ENCODE measurements at places on chromosomes 7 and 10.

- DNase-seq: no peak
Measured at GRCh38 chr10:34358729-34359434, 456.2 kb downstream of the PARD3 start.

- DNase-seq: no peak
Measured at GRCh38 chr7:31049005-31049765, 2.9 kb upstream of the ADCYAP1R1 start.

DNA sequence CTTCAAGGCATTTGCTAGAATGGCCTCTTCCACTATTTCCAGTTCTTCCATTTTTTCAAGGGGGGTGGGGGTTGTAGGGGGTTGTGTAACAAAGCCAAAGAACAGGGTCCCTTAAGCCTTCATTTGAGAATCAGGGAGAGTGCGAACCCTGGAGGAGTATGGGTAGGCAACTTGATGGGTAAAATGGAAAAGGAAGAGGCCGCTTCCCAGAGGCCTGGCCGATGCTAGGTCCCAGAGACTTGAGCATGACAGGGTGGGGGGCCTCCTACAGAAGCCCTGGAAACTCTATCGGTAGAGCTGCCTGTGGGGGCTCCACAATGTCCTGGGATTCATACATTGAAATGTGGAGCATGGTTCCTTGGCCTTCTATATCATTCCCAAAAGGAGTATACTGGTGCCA is 9.1 kb upstream of the HOXA13 start:
- no peak for DNase-seq

- DNase-seq: no peak
Measured at GRCh38 chr10:127146661-127147060, 49.7 kb downstream of the INSYN2A start.

- DNase-seq: no peak
Measured at GRCh38 chr10:28130267-28130666, 131.4 kb upstream of the ODAD2 start.

DNA sequence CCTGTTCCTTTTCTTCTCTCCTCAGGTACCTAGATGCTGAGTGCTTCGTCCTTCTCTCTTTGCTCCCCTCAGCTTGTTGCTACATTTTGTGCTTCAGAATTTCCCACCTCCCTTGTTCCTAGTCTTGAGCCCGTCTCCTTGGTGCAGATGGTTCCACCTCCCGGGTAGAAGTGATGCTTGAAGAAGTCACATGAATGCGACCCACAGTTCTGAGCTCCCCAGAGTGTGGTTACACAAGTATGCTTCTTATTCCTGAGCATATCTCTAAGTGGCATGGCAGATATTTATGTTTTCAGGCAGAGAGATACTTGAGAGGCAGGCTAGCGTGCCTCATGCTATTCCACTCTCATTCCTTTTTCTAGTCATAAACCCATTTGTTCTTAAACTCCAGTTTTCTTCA is 34.0 kb downstream of the INPP5F start:
- DNase-seq: no peak

DNA sequence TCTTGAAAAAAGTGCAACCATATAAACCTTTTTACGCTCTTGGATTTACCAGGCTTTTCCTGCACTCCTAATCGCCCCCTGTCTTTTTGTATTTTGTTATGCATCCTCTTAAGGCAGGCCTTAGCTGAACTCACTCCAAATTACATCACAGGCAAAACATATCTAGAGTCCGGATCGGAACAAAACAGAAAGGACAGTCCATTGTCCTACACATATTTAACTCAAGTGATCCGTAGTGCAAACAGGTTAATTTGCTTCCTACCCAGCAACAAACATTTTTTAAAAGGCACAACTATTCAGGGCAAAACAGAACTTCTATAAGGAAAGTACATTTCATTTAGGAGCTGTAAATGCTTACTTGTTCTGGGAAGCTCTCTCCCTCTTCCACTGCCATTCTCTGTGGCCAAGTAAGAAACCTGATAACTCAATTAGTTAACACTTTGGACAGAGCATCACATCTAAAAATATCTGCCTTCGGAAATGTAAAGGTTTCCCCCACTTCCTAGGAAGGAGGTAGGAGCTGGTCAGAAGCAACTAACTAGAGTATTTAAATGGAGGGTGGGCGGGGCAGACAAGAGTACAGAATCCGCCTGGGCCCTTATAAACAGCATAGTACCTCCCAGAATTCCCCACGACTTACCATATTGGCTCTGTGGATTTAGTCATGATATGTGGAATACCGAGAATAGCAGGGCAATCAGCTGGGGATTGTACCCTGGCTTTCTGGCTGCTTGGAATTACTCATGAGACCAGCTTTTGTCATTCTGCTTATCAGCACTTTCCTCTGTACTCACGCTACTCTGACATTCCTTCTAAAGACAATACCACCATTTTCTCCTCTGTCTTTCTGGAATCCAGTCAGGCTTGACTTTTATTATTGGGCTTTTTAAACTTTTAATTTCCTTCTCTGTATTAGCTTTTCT is 89.5 kb downstream of the ANK3 start:
- DNase-seq: no peak

DNA sequence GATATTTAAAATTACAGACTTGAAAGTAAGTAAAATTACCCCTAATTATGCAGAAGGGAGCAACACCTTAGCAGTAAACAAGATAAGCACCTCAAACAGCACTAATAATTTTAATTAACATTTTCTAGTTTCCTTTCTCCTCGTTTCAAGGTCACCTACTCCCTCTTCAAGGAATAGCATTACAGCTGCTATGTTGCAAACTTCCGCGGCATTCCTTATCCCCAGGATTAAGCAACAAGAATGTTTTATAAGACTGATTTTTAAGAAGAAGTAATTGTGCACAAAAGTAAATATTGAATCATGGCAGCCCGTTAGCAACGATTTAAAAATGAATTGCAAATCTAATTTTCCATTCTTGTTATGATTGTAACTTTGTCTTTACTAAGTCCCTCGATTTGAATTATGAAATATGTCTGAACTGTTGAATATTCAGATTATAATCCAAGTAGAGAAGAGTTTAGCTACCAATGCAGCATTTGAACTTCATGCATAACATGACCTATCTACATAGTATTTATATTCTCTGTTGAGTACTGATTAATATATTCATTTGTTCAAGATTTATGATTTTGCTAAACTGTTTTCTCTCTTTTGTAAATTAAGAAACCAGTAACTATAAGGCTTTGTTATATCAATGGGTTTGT is 593.5 kb upstream of the MGMT start:
- no peak for DNase-seq

- DNase-seq: no peak
Measured at GRCh38 chr10:10942441-10942840, 75.2 kb upstream of the CELF2 start.

DNA sequence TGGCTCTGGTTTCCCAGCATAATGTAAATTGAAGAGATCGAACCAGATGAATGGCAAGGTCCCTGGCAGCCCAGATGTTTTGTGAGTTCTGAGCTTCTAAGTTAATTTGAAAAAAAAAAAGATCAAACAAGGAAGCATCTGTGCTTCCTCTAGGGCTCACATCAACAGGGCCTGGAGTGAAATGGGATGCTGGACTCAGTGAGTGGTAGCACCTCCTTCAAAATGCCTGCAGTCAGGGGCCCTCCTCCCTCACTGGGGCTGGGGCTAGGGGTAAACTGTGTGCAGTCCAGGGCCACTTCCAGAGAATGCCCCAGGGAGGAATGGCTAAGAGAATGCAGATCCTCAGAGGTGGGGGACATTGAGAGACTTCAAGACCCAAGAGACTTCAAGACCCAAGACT is 6.0 kb upstream of the CUEDC2 start:
- no peak for DNase-seq

DNA sequence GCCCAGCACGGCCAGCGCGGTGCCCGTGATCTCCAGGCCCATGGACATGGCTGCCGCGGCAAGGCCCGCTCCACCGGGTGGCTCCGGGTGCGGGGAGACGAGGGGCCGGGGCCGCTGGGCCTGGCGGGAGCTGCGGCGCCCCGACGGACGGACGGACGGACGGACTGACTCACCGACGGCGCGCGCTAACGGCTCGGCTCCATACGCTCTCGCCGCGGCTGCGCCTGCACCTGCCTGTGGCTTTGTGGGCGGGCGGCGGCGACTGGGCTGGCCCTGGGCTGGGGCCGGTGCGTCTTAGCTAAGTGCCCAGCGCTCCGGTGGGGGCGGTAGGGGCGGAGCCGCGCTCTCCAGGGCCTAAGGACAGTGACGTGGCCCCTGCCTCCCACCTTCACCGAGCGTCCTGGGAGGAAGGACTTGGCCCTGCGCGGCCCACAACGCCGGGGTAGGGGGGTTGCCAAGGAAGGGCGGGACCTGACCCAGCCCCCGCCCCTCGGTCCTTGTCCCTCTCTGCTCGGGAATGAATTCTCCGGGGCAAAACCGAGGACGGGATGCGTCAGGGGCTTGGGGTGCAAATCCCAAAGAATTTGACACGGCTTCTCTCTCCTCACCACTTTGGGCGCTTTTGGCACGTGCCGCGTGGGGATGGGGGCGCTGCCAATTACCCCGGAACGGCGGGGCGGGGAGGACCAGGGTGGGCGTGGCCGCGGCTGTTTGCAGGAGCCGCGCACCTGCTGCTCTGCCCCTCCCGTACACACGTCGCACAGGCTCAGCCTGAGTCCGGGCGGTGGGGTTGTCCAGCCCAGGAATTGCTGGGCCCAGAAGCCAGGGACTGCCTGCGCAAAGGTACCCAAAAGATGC is at the start of gene CLDN3:
TSS of gene CLDN3 (minus strand) at position 269 of the 858 bp plus-strand sequence. CDS start at position 48, 221 bp downstream.
- no peak for DNase-seq

- DNase-seq: no peak
Measured at GRCh38 chr7:23135755-23136154, 30.2 kb downstream of the KLHL7 start.

DNA sequence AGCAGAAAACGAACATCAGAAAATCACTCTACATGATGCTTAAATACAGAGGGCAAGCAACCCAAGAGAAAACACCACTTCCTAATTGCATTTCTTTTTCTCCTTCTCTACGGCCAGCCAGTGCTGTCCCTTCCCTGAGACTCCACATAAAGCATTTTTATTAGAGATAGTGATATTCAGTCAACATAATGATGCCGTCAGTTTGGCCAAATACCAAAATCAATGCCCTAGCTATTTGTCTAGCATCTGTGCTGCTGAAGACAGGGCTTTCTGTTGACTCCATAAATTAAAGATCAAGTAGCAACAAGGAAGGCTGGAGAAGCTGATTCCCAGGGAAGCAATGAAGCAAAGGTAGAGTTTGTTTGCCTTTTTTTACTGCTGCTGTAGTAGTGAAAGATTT is 1024.9 kb downstream of the REEP3 start:
- no peak for DNase-seq

GRCh38 chr10:106672517-106673175 is 491.9 kb downstream of the SORCS1 start:
- no peak for DNase-seq

- DNase-seq: peak; percentile 84
Measured at GRCh38 chr7:77538281-77539212, 1.5 kb downstream of the PTPN12 start.

GRCh38 chr7:4076701-4077294 is 605.3 kb upstream of the FOXK1 start:
- no peak for DNase-seq

DNA sequence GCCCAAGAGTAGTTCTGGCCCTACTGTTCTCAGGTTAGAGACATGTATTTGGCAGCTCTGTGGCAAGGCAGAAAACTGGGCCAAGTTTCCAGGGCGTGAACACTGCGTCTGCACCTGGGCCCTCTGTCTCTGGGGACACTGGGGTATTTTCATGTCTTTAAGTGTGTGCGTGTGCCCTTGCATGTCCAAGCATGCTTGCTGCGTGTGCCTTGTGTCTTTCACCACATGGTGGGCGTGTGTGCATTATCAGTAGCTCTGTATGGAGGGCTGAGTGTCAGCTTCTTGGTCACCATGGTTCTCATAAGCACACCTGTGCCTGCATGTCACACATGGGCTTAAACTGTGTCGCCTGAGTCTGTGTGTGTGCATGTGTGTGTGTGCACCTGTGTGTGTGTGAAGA is 69.3 kb downstream of the HIPK2 start:
- DNase-seq: no peak

- peak; percentile 10 for DNase-seq
Measured at GRCh38 chr10:27558612-27559020, 54.5 kb downstream of the RAB18 start.

DNA sequence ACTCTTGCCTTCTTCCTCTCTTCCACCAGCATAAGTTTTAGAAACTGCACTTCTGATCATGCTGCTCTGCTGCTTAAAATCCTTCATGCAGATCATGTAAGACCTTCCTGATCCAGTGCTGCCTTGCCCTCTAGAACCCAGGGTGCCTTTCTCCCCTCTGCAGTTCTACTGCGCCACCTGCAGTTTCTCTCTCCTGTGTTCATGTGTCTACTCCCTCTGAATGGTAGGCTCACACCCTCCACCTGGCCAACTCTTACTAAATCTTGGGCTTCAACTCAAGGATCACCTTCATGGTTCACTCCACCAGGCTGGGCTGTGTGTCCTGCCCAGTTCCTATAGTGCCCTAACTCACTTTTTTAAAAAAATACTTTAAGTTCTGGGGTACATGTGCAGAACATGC is 174.6 kb upstream of the ITGB1 start:
- DNase-seq: no peak

DNA sequence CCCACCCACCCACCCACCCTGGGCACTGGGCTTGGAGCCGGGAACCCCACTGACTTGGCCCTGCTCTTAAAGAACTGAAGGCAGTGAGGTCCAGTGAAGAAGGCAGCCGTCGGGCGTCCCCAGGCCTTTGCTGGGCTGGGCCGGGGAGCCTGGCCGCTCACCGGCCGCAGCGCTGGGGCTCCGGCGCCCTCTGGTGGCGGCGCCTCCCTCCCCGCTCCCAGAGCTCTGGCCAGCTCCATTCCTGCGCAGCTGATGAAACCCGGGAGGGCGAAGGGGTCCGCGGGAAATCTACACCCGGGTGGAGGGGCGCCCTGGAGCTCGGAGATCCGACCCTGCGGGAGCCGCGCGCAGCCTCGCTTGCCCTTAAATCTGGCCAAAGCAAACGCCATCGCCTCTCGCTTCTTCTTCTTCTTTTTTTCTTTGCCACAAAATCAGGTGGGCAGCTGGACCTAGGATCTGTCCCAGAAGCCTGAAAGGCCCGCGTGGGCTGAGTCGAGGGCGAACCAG is 1.7 kb upstream of the CXCL12 start:
- no peak for DNase-seq

GRCh38 chr10:59894114-59894513 is 12.2 kb downstream of the CCDC6 start:
- no peak for DNase-seq

- no peak for DNase-seq
Measured at GRCh38 chr10:43453266-43453831, 16.4 kb downstream of the ZNF487 start.

- DNase-seq: no peak
Measured at GRCh38 chr7:107999779-108000560, 3.0 kb downstream of the LAMB1 start.

GRCh38 chr7:73429215-73429614 is 4.4 kb upstream of the FZD9 start:
- no peak for DNase-seq

Measured in HS-5 (cell line).